Stimulated activated CD4-positive, alpha-beta T cell treated with anti-CD3 and anti-CD28 coated beads, TNF-alpha, amount 100 ng/mL, for 24 hours (primary cell): ENCODE measurements at places on chromosomes 7 and 10.

DNA sequence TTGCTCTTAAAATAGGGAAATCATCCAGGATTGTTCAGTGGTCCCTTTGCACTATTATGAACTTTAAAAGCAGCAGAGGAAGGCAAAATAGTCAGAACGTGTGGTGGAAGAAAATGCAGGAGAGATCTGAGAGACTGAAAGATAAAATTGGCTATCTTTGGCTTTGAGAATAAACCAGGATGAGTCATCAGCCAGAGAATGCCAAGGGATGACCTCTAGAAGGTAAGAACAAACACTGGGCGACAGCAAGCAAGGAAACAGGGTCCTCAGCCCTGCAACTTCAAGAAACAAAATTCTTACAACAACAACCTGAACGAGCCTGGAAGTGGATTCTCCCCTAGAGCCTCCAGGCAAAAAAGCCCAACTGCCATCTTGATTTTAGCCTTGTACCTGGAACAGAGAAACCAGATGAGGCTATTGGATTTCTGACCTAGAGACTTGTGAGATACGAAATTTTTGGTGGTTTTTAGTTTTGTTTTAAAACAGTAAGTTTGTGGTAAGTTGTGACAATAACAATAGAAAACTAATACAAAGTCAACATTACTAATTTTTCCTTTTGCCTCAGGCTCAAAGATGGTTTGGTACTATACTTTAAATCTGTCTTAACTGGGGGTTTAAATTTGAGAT, 130.2 kb upstream of the CNTNAP2 start:
- no peak for DNase-seq

- DNase-seq, result no peak
Observed at GRCh38 chr10:12617191-12618175, 268.1 kb downstream of the CAMK1D start.

- no peak for DNase-seq
Observed at GRCh38 chr10:22365233-22365632, 19.9 kb downstream of the SPAG6 start.

DNA sequence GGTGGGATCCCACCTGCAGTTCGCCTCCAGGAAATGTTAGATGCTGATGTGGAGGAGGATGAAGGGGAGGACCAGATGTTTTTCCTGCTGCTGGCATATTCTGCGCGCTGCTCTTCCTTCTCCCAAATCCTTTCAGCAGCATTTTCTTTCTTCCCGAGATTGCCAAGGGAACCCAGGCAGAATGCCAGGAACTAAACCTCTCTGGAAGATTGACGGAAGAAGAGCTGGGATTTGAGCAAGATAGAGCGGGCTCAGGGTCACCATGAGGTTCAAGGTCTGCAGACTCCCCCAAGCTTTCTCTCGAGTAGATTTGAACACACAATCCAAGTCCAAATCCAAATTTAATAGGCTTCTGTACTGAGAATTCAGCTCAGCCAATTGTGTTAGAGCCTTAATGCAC, 345.2 kb upstream of the C7orf33 start:
- DNase-seq, result no peak
